ENCODE measurements at places on chromosomes 11 and 22. TPM values are rescaled to one million over a fixed set of nuclear protein-coding genes. Genes with fewer than 3 reads are reported as not detected.

GRCh38 chr11:12386745-12387144 is 9.4 kb downstream of the PARVA start:
- peaks cover 2% of the 10 kb centered on the region for H3K36me3 ChIP-seq
- peaks cover 10% of the 10 kb centered on the region for H3K4me1 ChIP-seq
- no peaks in the 10 kb centered on the region for H3K27me3 ChIP-seq

DNA sequence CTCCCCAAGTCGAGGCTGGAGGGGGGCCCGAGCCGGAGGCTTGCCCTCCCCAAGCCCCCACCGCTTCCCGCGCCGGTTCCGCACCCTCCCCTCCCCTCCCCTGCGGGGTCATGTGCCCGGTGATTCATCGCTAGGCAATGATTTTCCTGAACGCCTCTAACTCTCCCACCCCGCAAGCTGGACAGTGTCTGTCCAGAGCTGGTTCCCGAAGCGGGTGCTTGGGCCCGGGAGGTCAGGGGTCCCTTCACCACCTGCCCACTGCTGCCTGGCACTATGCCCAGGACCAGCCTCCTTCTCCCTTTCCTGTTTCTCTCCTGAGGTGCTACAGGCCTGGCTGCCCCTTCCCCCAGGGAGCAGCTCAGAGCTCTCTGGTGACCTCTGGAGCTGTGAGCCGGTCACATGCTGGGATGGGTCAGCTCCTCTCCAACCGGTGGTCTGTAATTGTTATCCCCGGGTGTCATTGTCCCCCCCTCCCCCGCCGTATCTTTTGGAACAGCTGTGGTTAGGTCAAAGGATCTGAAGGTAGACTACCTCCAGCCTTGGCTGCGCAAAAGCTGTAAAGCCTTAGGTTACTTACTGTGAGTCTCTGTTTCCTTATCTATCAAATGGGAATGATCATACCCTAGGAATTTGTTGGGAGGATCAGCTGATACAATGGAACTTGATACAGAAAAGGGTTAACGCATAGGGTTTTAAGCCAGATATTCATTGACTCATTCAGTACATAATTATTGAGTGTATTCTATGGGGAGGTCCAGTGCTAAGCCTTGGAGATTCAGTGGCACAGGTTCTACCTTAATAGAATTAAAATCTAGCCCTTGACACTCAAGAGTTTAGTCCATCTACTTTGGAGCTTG is 753 bp downstream of the STX3 start:
- DNase-seq: peak; percentile 91
- H3K27ac ChIP-seq: no peak overlapping the region
- H3K4me1 ChIP-seq: peaks cover 11% of the 10 kb centered on the region

The XKR3 gene
- not detected for total RNA-seq

The MS4A6E gene
- total RNA-seq: not detected

The SMC1B gene
- 0.11 TPM for total RNA-seq

All from endodermal cell (in vitro differentiated cells).